Activated effector memory CD4-positive, alpha-beta T cell treated with anti-CD3 and anti-CD28 coated beads, Interleukin-2, amount 50 U/mL, for 16 hours (primary cell): ENCODE measurements at places on chromosomes 2 and 18.

GRCh38 chr2:178284613-178285286 lies 90.4 kb downstream of the OSBPL6 start:
- no peak for DNase-seq

- DNase-seq = no peak
Measured at GRCh38 chr18:46663539-46663938, 6.5 kb upstream of the LOXHD1 start.

GRCh38 chr2:118055512-118056164 lies 32.6 kb upstream of the INSIG2 start:
- DNase-seq = no peak

- no peak for DNase-seq
Measured at GRCh38 chr2:174833737-174834136, 69.5 kb upstream of the CHRNA1 start.
